Activated T-cell treated with anti-CD3 and anti-CD28 coated beads, Interleukin-2, amount 50 U/mL, for 48 hours (primary cell): ENCODE measurements at places on chromosomes 7 and 10.

DNA sequence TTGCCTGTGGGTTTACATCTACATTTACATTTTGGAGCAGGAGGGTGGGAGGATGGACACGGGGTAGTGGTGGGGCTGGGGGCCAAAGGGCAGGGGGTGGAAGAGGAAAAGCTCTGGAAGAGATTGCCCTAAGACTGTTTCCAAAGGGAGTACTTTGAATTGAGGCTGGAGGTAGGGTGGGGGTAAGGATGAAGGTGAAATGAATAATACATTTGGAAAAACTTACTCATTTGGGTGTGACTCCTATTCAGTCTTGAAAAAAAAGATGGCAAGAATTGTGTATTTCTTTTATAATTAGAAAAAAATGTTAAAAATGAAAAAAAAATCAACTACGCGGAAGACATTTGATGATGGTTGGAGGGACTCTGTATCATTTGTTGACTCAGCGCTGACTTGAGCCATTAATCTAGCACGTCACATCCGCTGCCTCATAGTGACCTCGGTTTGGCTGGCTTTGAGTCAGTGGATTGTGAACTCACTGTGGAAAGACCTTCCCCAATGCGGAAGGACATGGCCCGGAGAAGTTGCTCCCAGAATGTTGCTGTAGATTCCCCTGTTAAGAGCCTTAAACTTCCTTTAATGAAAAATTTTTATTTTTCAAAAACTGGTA, 2.8 kb downstream of the FAM180A start:
- DNase-seq = no peak

DNA sequence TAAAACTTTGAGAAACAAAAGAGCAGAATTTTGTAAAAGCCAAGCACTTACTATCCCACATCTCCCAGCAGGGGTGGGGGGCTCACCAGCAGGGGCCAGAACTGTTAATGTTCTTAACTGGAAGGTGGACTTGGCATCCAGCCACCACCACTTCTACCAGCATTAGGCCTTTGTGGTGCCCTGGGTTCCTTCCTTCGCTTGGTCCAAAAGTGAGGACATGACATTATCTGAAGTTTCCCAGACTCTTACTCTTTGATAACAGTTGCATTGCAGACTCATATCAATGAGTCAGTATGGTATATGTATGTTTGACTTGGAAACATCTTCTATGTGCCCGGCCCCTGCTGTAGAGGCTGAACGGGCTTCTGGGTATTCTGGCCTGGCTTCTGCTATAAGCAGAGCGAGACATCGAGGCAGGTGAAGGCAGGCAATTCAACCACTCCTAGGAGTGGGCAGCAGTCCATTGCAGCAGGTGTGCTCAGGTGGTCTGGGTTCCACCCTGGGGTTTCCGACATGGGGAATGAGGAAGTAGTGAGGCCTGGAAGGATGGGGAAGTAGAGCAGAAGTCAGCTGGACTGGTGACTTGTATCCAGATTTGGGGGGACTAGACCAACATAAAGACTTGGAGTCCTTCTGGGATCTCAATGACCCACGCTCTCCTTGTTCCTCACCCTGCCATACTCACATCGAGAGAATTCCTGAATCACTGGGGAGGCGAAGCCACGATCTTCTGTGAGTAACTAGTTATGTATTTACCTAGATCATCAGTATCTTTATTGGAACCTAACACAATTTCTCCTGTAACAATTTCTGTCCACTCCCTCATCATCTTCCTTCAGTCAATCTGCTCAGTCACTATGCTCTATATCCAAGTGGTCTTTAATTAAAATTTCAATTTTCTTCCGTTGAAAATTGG, 4.1 kb downstream of the ZNF777 start:
- no peak for DNase-seq

GRCh38 chr7:127512663-127513062, 72.7 kb downstream of the GCC1 start:
- DNase-seq = no peak

DNA sequence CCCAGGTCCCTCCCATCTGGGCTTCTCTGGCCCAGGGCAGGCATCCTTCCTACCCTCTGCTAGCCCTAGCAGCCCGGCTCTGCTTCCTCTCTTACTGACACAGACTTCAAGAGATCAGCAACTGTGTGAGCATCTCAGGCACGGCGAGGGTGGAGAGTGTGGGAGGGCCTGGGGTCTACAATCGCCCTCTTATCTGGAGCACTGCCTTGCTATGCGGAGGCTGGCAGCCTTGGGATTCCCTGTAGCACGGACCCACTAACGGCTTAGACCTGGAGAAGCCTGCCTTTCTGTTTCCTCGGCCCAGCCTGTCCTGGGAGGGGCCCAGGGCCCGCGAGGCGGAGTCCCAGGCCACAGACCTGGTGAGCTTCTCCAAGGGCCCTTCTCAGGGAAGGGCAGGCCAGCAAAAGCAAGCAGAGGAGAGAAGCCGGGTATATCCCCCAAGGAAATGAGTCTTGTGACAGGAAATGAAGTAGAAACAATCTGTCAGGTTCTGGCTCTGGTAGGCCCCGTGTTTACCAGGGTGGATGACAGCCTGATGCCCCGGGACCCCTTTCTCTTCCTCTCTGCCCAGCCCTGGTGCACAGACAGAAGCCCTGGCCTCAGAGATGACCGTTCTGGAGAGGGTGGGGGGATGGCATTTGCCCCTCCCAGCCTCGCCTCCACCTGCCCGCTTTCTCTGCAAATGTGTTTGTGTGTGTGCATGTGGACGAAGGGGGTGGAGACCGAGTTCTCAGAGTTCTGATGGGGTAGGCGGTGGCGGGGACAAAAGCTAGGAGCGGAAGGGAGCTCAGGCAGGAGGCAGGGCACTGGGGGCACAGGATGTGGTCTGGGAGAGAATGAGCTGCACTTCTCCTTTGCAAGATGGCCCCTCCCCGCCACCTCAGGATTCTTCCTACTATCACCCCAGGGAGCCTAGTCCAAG, 2.5 kb downstream of the LRCH4 start:
- peak; percentile 81 for DNase-seq

- DNase-seq = no peak
These were observed 620.8 kb downstream of the AUTS2 start for GRCh38 chr7:70219061-70219460.

GRCh38 chr7:29486191-29486700, 77.4 kb upstream of the PRR15 start:
- no peak for DNase-seq

- DNase-seq = no peak
These were observed 80.7 kb upstream of the SEC61G start for GRCh38 chr7:54839575-54840213.

GRCh38 chr10:116241642-116242410, 31.2 kb downstream of the GFRA1 start:
- no peak for DNase-seq

- no peak for DNase-seq
These were observed 210.0 kb downstream of the MAD1L1 start for GRCh38 chr7:2022737-2023250.

GRCh38 chr10:7391748-7392147, 19.1 kb downstream of the SFMBT2 start:
- no peak for DNase-seq

GRCh38 chr7:135716677-135717238, 11.2 kb downstream of the SLC13A4 start:
- no peak for DNase-seq

DNA sequence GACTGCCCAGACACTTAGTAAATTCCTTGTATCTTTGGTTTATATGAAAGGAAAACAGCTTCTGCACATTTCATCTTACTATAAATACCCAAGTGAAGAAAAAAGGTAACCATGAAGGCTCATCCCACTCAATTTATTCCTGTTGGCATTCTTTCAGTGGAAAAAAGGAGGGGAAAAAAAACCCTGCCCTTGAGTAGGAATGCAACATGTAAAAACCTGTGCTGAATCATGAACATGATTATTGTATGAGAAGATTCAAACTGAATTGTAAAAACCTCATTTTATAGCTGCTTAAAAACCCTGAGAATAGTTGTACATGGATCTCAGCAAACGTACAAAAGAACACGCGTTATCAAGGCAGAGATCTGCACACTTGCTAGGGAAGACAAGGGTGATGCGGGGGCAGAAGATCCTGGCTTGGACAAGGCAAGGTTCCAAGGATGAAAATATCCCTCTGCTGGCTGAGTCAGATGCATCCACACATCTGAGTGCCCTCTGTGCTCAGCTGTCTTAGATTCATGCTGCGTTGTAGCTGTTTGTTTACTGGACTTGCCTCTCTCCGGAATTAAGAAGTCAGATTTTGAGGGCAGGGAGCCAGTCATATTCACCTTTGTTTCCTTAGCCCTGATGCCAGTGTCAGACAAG, 658.2 kb downstream of the PARD3 start:
- DNase-seq = no peak

DNA sequence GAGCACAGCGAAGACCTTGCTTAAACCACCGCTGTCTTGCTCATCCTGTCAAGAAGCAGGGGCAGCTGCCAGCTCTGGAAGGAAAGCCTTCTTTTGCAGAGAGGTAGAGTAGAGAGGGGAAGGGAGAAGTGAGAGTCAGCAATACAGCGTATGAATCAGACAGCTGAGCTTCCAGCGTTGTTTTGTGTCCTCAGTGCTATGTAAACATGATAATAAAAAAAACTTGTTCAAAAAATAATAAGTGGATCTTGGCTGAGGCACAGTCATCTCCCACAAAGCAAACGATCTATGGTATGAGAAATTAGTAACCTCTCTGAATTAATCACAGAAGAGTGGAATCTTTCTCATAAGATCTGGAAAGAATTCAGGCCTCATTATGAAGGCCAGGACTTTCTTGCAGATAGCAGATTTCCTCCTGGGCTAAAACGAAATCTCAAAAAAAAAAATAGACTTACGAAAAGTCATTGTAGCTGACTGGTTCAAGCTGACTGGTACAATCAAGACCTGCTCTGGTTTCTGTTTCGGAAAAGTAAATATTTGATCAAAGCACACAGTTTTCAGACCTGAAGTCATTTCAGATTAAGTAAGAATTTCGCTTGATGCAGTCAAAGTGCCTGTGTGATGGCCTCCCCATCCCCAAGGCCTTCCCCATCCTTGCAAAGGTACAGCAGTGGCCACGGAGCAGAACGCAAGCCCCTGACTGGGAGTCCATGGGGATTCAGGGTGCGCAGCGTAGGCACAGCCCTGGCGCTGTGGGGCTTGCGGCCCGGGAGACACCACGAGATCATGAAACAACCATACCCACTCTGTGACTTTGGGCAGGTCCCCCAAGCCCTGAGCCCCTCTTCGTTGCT, 29.4 kb downstream of the CHST15 start:
- DNase-seq = peak; percentile 26

GRCh38 chr7:36309716-36310115, 79.9 kb upstream of the ANLN start:
- no peak for DNase-seq

GRCh38 chr10:63267414-63268148, 134.5 kb downstream of the NRBF2 start:
- DNase-seq = no peak

DNA sequence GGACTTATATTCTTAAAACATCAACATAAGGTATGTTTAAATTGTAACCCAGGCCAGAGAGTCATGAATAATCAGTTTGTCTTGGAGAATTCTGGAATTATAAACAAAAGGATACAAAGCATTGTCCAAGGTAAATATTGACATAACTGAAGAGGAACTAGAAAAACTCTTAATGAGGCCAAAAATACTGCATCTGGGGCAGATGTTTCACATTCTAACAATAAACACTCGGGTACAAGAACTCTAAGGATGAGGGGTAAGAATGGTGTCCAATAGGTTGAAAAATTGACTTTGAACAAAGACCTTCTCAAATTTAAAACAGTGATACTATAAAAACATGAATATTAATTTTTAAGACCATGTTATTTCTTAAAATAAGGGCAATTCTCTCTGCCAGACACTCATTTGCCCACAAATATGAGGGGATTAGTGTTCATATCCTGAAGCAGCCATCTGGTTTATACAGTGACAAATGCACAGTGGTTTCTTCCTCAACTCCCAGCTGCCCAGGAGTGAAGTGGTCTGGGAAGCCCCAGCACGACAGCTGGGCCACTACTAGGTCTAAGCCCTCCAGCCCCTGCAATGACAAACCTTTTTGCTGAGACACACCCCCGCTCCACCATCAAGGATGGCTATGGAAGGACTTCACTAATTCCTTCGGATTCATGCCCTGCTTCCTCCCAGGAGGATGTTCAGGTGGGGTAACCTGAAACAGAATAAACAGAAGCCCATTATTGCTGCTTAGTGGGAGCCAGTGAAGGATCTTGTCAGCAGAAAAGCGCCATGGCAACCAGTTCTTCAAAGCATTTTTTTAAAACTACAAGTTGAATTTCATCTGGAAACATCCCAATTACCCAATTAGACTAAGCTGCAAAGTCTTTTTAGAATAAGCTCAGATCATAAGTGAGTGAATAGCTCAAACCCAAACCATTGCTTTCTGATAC, 107.5 kb upstream of the ARID5B start:
- DNase-seq = no peak

DNA sequence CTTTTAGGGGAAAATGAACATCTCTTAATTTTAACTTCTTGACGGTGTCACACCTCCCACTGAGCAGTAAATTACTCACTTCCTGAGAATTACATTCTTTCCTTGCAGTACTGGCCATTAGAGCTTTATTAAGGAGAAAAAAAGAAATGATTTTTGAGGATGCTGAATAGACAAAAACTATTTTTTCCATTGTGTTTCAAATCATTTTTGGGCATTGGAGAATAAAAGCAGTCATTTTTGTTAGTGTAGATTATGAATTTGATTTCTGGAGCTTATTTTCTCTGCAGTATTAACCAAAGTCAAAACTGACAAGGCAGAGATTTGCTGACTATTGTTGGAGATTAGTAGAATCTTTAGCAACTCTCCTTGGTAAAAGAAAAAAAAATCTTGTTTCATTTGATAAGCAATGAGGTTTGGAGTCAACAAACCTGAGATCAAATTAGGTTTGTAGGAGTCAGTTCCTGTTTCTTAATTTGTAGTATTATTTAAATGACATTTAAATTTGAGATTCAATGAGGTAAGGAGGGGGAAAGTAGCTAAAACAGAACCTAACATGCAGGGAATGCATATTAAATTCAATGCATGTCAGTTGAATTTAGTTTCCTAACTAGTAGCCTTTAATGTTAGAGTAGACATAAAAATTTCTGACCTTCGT, 70.6 kb downstream of the AP3M1 start:
- no peak for DNase-seq

DNA sequence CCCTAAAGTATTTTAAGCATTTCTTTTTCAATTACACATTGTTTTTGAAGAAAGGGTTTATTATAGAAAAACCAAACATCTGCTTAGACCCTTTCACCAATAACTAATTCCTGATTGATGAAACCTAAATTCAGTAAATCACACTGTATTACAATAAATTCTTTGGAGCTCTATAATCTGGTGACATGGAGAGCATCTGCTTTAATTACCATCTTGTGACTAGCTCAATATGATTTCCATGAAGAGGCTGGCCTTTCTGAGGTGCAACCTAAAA, 9.7 kb downstream of the HYCC1 start:
- no peak for DNase-seq

- DNase-seq = no peak
These were observed 5.4 kb downstream of the ANKIB1 start for GRCh38 chr7:92251181-92251580.

DNA sequence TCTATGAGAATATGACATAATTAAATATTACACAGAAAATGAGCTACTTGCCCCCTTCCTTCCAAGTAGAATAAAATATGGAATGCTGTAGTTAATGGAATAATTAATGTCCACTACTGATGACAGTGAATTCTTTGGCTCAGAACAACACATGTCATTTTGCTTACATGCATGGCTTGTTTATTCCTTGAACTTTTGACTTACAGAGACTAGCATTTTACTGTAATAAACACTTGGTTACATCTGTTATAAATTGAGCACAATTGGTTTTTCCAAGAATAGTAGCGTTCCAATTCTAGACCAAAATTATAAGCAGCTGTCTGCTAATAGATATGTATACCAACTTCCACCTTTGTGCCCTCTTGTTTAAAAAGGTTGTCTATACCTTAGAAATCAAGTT, 286.7 kb downstream of the OTUD1 start:
- no peak for DNase-seq

GRCh38 chr10:96587264-96588059, 650 bp upstream of the TM9SF3 start:
- DNase-seq = no peak
